ENCODE measurements at places on chromosomes 2 and 18.

- DNase-seq, result peak; percentile 48
Measured at GRCh38 chr2:33372940-33373553, 103.4 kb upstream of the RASGRP3 start.

DNA sequence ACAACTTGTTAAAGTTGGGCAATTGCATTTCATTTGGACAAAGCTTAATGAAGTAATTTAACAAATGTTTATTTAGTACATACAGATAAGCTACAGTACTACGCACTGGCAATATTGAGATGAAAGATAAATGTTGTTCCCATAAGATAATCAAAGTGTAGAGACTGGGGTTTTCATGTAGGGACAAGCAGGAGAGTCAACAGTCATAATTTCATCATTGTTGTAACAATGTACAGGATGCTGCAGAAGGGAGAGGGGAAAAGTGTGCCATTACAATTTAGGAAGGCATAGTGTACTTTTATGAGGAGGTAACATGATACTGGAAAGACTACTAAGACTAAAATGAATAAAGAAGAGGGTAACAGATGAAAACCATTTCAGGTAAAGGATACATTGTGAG lies 441.6 kb downstream of the ERBB4 start:
- no peak for DNase-seq

DNA sequence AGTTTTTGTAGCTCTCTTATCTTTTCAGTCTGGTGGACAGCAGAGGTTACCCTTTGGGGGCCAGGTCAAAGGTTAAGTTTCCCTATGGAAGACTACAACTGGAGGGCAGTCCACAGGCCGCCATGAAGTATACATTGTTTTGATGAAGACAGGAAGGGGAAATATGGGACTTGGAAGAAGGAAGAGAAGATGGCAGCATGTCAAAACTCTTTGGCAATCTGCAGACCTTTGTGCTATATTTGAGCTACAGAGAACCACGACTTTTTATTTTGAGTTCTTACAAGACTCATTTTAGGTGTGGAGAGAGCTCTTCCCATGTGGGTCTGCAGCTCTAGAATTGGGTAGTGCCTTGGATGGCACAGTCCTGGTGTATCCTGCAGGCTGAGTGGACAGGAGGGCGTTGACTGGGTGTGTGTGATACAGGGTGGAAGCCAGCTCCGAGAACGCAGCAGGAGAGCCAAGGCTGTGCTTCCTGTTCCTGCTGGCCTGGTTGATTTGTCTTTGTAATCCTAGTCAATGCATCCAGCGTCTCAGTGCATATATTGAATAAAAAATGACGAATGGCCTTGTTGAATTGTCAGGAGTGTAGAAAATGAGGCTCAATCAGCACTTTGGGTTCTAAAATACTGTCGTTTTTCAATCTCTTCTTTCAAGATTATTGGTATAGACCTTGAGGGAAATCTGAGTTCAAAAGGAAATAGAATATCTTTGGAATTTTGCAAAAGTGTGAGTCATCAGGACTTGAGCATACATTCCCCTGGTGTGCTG lies 11.5 kb downstream of the ITGA6 start:
- no peak for DNase-seq

- no peak for DNase-seq
Measured at GRCh38 chr2:200354833-200355751, 48.6 kb downstream of the SPATS2L start.

GRCh38 chr2:121605820-121606733 lies 43.2 kb downstream of the CLASP1 start:
- DNase-seq, result no peak

DNA sequence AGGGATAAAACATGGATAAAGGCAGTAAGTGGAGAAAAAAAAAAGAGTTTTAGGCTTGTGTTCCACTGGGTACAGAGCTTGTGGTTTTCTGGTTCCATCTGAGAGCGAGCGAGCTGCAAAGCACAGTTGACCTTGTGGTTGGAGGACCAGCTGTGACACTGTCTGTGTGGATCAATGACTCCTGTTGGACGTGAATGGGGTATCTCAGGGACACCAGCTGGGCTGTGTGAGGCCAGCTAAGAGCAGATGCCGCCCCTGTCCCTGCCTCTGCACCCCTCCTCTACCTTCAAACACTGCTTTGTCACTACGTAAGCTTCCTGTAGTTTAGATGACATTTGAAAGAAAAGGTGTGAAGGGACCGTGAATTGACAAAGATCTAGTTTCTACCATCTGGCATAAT lies 67.8 kb downstream of the QPCT start:
- DNase-seq, result no peak

DNA sequence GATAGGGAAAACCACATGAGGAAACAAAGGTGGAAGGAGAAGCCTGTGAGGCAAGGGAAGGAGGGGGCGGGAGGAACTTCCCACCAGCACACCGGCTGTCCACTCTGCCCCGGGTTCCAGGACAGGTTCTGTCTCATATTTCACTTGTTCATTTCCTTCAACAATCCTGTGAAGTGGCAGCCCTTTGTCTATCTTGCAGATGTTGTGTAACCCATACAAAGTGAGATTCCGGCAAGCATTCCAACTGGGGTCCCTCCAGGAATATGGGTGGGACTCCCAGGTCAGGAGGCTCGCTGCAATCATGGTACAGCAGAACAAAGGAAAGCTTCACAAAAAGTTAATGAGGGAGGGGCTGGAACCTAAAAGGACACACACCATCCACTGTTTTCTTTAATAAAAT lies 271.3 kb upstream of the PXDN start:
- no peak for DNase-seq

DNA sequence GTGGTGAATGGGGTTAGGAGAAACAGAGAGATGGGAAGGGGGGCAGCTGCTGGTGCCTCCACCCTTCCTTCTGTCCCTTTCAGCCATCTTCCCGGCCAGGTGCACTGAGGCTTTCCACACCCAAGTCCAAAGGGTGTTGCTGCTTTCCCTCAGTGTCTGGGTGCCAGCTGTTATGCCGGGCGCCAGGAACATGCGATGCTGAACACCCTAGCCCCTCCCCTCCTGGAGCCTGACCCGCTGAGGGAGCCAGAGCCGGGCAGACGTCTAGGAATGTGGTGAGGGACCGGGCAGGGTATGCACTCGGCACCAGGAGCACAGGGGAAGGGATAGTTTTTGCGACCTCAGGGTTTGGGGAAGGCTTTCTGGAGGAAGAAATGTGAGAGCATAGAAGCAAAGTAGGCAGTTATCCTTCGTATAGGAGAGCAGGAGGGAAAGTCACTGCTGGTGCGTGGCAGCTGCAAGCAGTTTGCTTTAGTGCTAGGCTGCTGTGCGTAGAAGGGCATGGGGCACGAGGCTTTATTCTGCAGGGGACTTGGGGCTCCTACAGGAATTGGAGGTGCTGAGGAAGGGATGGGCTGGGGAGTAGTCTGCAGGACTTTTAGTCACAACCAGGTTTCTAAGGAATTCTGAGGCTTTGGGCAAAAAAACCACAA lies 147.7 kb downstream of the TSN start:
- DNase-seq, result no peak

- DNase-seq, result no peak
Measured at GRCh38 chr2:40556293-40556692, 104.4 kb upstream of the SLC8A1 start.

GRCh38 chr2:113248997-113249770 lies 29.5 kb downstream of the PAX8 start:
- DNase-seq, result peak; percentile 82

DNA sequence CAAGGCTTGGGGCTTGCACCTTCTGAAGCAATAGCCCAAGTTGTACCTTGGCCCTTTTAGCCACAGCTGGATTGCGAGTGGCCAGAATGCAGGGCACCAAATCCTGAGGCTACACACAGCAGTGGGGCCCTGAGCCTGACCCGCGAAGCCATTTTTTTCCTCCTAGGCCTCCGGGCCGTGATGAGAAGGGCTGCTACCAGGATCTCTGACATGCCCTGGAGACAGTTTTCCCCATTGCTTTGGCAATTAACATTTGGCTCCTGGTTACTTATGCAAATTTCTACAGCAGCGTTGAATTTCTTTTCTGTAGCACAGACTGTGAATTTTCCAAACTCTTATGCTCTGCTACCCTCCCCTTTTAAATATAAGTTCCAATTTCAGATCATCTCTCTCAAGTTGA lies 54.5 kb downstream of the MOCOS start:
- DNase-seq, result no peak

- peak; percentile 26 for DNase-seq
Measured at GRCh38 chr2:55175254-55176093, 56.6 kb downstream of the CLHC1 start.

- no peak for DNase-seq
Measured at GRCh38 chr18:8253944-8254343, 355.3 kb upstream of the RAB12 start.

DNA sequence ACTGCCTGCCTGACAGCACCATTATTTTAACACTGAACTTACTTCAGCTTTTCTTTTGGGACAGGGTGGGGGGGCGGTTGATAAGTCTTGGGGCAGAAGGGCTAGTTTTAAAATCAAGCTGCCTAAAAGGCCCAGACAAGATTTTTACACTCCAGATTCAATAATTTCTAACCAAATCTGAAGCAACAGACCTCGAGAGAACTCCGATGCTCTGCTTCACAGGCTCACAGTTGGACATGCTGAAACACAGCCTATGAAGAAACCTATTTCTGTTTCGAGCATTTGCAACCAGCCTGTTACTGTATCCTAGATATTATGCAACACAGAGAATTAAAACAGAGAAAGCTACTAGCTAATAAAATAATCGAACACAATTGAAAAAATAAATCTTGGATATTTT lies 1.3 kb upstream of the MYT1L start:
- no peak for DNase-seq

- DNase-seq, result no peak
Measured at GRCh38 chr2:23427976-23428375, 43.0 kb downstream of the KLHL29 start.

- DNase-seq, result no peak
Measured at GRCh38 chr2:36343606-36344005, 12.0 kb upstream of the CRIM1 start.

GRCh38 chr2:118906186-118906585 lies 35.8 kb upstream of the MARCO start:
- DNase-seq, result no peak

DNA sequence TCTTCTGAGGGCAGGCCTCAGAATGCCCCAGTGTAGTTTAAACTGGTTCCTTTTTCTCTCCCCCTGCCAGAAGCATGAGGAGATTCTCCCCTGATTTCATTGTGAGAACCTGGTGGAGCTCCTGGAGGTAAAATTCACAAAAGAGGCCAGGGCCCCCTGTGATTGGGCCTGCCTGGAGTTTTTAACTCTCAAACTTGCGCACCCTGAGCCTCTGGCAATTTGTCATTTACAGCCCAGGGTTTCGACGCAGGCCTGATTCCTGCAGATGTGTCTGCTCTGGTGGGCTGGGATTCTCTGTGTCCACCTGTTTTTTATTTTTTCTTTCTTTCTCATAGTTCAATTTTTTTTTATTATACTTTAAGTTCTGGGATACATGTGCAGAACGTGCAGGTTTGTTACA lies 157.9 kb downstream of the ASB1 start:
- DNase-seq, result no peak

- DNase-seq, result no peak
Measured at GRCh38 chr2:30666266-30666874, 140.9 kb downstream of the CAPN13 start.

DNA sequence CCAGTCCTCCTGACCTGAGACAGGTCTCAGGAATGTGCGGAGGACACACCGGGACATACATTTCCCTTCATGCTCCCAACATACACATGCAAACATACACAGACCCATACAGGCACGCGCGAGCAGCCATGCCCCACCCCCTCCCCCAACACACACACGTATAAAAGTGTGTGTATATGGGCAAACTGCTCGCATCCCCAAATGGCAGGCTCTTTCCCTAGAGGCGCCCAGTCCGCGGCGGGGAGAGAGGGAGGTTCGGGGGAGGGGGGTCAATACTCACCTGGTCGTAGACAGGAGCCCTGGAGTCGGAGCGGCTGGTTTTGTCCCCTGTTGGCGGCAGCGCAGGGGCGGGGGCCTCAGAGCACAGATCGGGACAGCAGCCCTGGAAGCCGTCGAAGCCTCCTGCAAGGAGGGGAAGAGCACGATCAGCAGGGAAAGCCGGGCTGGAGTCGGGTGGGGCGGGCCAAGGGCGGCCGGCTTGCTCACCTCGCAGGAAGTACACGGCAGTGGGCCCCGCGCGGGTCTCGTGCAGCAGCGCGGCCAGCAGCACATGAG lies 682 bp downstream of the DUSP2 start:
- peak; percentile 38 for DNase-seq

DNA sequence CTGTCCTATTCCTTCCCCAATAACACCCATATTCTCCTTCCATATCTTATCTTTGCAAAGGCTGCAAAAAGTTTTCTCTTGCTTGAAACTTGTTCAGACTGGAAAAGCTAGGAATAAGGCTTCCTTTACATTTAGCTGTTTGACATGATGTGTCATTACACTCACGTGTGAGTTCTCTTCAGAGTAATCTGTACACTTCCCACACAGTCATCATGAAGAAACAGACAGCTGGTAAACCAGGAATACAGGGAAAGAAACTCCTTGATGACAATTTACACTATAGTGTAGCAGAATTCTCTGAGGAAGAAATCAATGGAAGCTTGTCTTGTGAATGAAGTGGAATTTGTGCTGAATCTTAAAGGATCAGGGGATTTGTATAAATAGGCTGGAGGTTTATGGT lies 628.6 kb upstream of the CDH2 start:
- no peak for DNase-seq

GRCh38 chr2:119823734-119824334 lies 64.1 kb downstream of the PTPN4 start:
- peak; percentile 45 for DNase-seq

- no peak for DNase-seq
Measured at GRCh38 chr2:166625670-166626069, 131.6 kb upstream of the SCN7A start.

GRCh38 chr2:190571686-190572085 lies 37.2 kb upstream of the NEMP2 start:
- DNase-seq, result no peak

GRCh38 chr2:107806901-107807300 lies 19.8 kb upstream of the RGPD4 start:
- DNase-seq, result no peak

DNA sequence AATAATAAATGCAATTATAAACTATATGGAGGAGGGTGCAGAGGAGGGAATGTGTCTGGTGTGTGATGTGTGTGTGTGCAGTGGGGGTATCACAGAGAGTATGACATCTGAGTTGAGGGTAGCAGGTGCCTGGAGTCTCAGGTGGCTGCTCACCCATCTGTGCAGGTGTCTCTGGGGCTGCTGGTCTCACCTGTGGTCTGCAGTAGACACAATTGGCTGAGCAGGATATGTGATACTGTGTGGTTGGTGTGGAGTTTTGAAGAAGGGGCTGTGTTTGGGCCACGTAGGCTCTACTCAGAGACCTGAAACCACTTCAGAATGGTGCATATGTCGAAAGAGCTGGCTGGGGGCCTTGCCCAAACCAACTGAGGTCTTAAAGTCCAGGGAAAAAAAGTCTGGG lies 17.0 kb downstream of the FABP1 start:
- no peak for DNase-seq

GRCh38 chr2:169090133-169090820 lies 20.9 kb downstream of the DHRS9 start:
- DNase-seq, result no peak

- no peak for DNase-seq
Measured at GRCh38 chr2:109419171-109419756, 194.5 kb downstream of the SEPTIN10 start.

GRCh38 chr2:60446413-60447267 lies 106.8 kb downstream of the BCL11A start:
- no peak for DNase-seq

- no peak for DNase-seq
Measured at GRCh38 chr2:137938204-137938603, 26.1 kb upstream of the HNMT start.

GRCh38 chr2:9178110-9178903 lies 28.3 kb upstream of the ASAP2 start:
- DNase-seq, result no peak

- no peak for DNase-seq
Measured at GRCh38 chr2:30190637-30191036, 40.7 kb upstream of the LBH start.
